Esophagus mucosa (tissue), 1 donor: ENCODE measurements at places on chromosomes 4 and X.
A peak's percentile ranks its signal among the peaks of the same experiment; 100 is the strongest.

- no peak for ATAC-seq
These were observed 38.1 kb downstream of the FGFRL1 start for GRCh38 chr4:1049591-1049905.

GRCh38 chr4:139798456-139798855 lies 132.8 kb downstream of the MGST2 start:
- peak; percentile 71 for ATAC-seq

DNA sequence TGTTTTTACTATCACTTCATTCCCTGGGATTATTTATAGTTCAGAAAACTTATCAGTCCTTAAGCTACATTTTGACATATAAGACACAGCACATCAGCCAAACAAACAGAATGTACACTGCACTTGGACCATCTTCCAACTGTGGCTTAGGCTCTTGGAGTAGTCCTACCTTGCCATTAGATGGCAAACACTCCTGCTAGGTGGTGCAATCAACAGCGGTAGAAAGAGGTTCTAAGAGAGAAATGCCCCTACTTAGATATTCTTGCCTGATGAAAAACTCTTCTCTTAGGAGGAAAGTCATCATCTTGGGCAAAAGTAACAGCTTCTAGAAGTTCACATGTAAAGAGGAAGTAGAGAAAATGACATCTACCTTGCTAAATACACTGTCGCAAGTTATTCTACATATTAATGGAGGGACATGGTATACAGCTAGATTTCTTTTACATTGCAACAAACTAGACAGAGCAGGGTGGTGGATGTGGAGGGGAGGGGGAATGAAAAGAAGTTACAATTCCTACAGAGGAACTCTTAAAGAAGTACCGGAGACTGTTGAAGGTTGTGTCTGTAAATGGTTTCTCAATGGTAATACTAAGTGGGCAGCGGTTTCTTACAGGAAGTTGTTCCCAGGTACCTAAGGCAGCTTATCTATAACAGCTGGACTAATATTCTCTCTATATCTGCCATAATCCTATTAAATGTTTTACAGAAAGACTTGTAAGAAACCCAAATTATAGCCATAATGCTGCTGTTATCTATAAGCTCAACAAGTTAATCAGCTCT lies 8.1 kb upstream of the STPG2 start:
- ATAC-seq, result no peak

DNA sequence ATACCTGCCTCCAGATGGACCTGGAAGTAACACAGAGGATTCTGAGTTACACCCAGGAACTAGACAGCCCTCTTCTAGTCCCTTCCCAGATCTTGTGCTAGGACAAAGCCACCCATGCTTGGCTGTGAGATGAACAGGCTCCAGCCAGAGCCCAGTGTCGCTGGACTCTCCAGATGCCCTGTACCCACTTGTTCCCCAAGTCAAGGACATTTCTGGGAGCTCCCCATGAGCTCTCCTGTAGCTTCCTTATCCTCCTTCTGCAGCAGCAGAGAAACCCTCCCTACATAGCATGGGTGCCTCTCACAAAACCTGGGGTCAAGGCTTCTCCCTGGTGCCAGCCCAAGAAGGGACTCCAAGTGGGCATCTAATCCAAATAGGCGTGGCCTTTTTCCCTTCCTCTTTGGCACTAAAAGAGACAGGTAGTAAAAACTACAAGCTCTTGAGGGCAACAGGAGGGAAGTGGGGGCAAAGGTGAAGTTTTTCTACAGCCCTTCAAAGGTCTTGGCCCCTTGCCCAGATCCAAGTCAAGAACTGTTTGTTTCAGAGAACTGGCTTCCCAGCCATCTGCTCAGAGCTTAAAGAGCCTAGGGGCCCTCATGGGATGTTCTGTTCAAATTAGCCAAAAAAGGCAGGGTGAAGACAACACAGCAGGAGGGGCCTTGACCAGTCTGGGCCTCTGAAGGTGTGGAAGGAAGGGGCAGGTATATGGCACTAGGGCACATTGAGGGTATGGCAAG lies 8.5 kb upstream of the ERCC6L start:
- no peak for ATAC-seq

DNA sequence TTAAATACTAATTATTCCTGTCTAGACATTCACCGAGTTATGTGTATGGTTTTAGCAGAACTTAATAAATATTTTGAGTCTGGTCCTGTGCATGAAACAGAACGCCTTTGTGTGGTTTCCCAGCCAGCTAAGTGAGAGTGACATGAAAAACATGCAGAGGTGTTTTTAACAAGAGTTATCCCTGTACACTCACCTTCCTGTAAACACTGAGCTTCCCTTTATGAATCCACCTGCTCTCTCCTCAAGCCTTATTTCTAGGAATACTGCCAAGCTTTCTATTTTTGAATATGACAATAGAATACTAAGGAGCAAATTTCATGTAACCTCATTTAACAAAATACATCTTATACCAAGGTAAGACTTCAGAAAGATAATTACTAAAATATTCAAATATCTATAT lies 270.3 kb upstream of the CTSO start:
- ATAC-seq, result no peak
